Neuronal stem cell (in vitro differentiated cells): ENCODE measurements at places on chromosomes 3 and 15.

GRCh38 chr3:37256447-37256846 lies 82.1 kb upstream of the LRRFIP2 start:
- no peak for DNase-seq

- DNase-seq, result no peak
Observed at GRCh38 chr15:34941831-34942230, 27.7 kb downstream of the AQR start.

- no peak for DNase-seq
Observed at GRCh38 chr15:73889762-73890124, 16.4 kb downstream of the TBC1D21 start.

GRCh38 chr3:150061288-150062024 lies 90.8 kb upstream of the PFN2 start:
- no peak for DNase-seq

- no peak for DNase-seq
Observed at GRCh38 chr3:181484026-181484425, 227.7 kb upstream of the SOX2 start.

DNA sequence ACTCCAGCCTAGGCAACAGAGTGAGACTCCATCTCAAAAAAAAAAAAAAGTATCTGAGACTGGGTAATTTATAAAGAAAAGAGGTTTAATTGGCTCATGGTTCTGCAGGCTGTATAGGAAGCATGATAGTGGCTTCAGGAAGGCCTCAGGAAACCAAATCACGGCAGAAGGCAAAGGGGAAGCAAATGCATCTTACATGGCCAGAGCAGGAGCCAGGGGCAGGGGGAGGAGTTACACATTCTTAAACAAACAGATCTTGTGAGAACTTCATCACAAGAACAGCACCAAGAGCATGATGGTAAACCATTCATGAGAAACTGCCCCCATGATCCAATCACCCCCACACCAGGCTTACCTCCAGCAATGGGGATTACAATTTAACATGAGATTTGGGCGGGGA lies 37.2 kb downstream of the ACAP2 start:
- DNase-seq, result no peak

- no peak for DNase-seq
Observed at GRCh38 chr3:105729667-105730066, 139.1 kb downstream of the CBLB start.

DNA sequence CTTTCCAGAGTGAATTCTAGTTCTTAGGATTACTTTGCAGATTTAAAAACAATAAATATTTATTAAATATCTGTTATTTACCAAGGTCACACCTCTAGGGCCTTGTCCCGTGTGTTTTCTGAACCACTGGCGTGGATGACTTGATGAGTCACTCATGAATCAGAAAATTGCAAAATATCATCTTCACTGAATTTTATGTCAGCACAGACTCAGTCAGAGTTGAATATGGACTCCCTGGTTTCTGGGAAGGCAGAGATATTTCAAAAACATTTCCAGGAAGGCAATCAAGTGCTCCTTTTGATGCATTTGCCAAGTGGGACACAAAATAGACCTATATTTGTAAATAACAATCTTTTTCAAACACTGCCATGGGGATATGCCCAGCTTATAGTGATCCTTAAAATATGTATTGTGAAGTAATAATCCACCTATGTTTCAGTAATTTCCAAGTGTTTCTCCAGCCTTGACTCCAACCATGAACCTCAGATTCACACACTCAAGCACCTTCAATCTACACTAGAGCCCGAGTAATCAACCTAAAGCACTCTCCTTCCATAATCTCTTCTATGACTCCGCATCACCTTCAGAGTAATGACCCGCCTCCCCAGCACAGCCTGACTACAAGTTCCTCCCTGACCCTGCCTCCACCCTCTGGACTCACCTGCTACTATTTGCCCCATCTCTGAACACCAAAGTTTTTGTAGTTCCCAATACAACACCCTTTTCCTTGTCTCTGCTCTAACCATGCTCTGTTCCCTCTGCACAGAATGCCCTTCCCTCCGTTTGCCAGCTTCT lies 24.3 kb downstream of the DPH3 start:
- DNase-seq, result no peak

DNA sequence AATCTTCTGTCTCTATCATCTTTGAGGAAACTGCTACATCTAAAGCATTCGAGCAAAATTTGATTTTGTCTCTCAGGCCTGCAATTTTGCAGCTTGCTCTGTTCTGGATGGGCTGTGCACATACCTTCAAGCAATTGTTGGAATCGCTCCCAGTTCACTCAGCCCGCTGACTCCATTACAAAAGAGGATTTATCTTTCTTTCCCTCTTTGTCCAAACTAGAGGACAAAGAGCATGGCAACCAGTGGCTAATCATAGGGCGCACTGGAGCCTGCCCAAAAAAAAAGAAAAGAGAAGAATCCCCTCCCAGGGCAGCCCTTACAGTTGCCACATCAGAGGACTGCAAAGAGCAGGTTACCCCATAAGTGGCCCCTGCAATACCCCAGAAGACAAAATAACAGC lies 49.0 kb upstream of the DUT start:
- DNase-seq, result no peak

- no peak for DNase-seq
Observed at GRCh38 chr3:1576047-1576446, 483.2 kb downstream of the CNTN6 start.

DNA sequence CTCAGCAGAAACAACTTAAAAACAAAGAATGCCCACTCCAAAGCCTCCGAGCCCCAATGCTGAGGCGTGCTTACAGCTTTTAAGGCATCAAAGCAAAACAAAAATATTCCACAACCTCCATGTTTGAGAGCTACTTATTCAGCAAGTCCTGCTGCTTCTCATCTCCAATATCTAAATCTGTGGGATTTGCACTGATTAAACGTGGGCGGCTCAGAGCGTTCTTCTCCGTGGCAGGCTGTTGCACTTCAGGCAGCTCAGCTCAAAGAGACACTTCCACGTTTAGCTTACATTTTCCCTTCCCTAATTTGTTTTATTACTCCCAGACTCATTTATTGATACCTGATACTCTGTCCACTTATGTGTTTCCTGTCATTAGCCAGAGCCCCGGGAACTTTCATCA lies 282.6 kb upstream of the MCTP2 start:
- DNase-seq, result no peak

- DNase-seq, result no peak
Observed at GRCh38 chr15:38508647-38509046, 54.7 kb downstream of the FAM98B start.

GRCh38 chr3:50600141-50600753 lies 11.3 kb downstream of the CISH start:
- DNase-seq, result no peak

GRCh38 chr15:67077641-67078215 lies 12.3 kb downstream of the SMAD3 start:
- no peak for DNase-seq

- peak; percentile 12 for DNase-seq
Observed at GRCh38 chr3:27253831-27254230, 115.4 kb downstream of the NEK10 start.

- DNase-seq, result peak; percentile 35
Observed at GRCh38 chr15:34436956-34437442, 609 bp downstream of the GOLGA8A start.

- peak; percentile 9 for DNase-seq
Observed at GRCh38 chr3:119731560-119732343, 28.9 kb downstream of the CFAP91 start.

DNA sequence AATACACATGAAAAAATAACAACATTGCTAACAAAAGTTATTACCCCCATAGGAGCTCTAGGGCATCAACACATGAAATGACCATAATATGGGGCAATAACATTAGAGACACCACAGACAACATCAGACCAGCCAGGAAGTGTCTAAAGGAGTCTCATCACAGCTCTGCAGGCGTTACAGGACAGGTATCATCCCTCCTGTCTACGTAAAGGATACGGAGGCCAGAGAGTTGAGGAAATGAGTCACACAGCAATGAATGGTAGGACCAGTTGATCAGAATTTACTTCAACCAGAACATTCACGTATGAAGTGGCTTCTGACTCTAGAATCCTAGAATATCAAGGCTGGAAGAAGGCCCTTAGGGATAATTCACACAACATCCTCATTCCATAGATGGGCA lies 1.8 kb downstream of the NME9 start:
- DNase-seq, result no peak

GRCh38 chr3:71250026-71250425 lies 333.5 kb downstream of the FOXP1 start:
- DNase-seq, result no peak

- no peak for DNase-seq
Observed at GRCh38 chr15:46304321-46304720, 669.5 kb downstream of the SQOR start.

- no peak for DNase-seq
Observed at GRCh38 chr15:90053685-90054466, 48.4 kb downstream of the IDH2 start.

- DNase-seq, result no peak
Observed at GRCh38 chr3:21142949-21143348, 608.1 kb downstream of the ZNF385D start.

GRCh38 chr15:36422631-36423030 lies 156.8 kb upstream of the CDIN1 start:
- no peak for DNase-seq

- no peak for DNase-seq
Observed at GRCh38 chr15:90872486-90873184, 4.2 kb downstream of the FURIN start.

DNA sequence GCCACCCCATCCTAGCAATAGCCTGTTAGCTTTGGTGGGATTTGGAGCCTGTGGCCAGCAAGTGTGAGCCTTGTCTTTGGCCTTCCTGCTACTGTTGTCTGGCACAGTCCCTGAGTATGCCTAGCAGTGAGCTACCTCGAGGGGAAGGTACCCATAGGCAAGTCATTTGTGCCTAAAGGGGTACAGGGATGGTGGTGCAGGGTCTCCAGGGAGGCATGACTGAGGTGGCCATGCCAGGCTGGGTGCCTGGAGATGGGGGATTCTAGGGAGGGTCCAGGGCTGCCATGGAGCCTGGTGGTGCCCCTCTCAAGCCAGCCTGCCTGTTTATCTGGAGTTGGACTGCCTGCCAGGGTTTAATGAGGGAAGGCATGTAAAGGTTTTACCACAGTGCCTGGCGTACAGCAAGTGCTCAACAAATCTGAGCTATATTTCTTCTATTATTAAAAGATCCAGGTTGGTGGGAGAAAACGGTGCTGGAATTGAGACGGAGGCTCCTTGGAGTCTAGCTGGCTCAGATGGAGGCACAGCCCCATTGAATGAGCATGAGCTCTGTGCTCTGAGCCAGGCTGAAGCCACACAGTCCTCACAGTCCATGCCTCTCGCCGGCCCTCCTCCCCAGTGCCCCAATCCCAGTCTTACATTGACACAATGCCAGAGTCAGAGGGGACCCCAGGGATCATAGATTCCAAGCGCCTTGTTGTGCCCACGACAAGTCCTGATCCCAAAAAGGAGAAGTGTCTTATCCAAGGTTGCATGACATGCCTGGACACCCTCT lies 76.2 kb downstream of the CORO2B start:
- no peak for DNase-seq

- no peak for DNase-seq
Observed at GRCh38 chr3:45153658-45154437, 7.7 kb upstream of the CDCP1 start.

- no peak for DNase-seq
Observed at GRCh38 chr15:40597024-40597423, 3.0 kb downstream of the KNL1 start.

GRCh38 chr15:79724312-79724711 lies 172.5 kb downstream of the MTHFS start:
- DNase-seq, result no peak

- DNase-seq, result no peak
Observed at GRCh38 chr15:38514601-38515000, 50.0 kb downstream of the RASGRP1 start.

DNA sequence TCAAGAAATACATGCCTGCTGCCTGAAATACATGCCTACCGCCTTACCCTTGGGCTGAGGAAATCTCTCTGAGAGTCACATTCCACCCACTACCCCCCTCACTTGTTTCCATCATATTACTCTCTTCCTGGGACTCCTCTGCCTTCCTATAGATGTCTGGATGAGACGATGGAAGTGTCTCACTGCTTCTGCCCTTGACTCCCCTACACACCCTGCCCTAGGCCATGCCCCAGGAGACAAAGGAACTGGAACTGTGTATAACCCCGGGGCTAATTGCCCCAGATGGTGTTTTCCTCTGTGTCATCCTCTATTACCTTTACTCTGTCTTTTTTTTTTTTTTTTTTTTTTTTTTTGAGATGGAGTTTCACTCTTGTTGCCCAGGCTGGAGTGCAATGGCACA lies 102.0 kb downstream of the GTPBP8 start:
- DNase-seq, result no peak

GRCh38 chr3:120497818-120498217 lies 47.0 kb upstream of the FSTL1 start:
- DNase-seq, result no peak

DNA sequence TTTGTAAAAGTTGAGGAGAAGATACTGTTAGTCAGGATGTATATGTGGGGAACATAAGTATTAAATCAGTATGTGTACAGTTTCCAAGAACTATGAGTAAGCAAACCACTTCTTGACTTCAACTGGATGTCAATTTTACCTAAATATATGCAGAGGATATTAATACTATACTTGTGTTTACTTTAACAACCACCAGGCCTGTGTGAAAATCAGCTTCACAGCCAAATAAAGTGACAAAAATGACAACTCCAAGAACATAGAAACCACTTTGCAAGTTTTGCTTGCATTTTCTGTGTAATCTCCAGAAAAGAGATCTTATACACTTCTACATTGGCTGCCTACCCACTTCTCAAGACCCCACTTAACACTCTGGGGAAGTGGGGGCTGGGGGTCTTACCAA lies 293.3 kb upstream of the RORA start:
- no peak for DNase-seq

DNA sequence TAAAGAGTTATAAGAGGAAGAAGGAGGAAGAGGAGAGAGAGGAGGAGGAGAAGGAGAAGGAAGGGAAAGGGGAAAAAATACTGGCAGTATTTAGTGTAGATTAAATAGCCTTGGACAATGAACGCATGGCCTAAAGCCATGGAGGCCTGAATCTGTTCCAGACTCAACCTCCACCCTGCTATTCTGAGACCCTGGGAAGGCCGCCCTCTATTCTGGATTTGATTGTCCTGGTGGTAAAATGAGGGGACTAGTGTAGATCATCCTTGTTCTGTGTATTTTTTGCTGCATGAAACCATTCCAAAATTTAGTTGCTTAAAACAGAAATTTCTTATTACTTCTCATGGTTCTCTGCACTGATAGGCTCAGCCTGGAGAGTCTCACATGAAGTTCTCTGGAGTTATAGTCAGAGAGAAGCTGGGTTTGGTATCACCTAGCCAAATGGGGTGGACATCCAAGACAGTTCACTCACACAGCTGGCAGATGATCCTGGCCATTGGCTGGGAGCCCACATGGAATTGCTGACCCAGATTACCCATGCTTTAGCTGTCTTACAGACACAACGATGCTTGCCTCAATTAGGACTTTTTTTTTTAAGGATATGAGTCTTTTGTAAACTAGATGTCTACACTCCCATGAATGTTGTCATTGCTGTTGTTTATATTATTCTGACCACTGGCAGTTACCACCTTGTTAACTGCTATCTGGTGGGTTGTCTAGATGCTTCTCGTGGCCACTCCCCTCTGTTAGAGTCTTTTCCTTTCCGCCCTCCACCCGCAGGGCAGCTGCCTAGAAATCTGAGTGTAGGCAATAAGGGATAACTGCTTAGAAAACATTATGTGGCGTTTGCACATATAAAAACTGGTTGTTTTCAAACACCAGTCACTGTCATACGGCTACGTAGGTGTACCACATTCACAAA lies 149.9 kb downstream of the SST start:
- DNase-seq, result no peak

- no peak for DNase-seq
Observed at GRCh38 chr3:83092521-83093221, 1331.2 kb upstream of the GBE1 start.
